ENCODE measurements at places on chromosomes 16 and 17.

DNA sequence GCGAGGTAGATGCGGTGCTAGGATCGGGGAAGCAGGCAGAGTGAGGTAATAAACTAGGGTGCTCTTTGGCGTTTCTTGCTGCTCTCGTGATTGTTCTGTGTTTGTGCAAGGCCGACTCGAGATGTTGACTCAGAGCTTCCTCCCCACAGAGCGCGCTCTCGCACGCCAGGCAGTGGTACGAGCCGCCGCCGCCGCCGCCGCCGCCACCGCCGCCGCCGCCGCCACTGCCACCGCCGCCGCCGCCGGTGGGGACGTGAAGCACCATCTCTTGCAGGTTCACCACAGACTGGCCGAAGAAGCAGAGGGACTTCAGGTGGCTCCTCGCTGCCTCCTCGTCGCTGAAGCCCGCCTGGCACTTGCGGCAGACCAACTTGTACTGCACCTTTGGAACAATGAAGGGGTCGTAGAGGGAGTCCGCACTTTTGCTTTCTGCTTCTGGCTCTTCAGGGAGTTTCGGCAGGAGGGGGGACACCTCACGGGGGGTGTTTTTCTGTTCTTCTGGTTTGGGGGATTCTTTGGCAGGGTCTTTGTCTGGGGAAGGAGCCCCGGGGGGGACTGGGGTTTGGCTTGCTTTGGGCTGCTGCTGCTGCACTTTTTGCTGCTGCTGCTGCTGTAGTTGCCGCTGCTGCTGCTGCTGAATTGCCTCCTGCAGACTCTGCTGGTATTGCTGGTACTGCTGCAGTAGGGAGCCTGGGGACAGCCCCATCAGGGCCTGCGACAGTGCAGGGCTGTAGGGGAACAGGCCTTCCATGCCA, 260.2 kb downstream of the ZFHX3 start:
- DNase-seq: peak; percentile 45

DNA sequence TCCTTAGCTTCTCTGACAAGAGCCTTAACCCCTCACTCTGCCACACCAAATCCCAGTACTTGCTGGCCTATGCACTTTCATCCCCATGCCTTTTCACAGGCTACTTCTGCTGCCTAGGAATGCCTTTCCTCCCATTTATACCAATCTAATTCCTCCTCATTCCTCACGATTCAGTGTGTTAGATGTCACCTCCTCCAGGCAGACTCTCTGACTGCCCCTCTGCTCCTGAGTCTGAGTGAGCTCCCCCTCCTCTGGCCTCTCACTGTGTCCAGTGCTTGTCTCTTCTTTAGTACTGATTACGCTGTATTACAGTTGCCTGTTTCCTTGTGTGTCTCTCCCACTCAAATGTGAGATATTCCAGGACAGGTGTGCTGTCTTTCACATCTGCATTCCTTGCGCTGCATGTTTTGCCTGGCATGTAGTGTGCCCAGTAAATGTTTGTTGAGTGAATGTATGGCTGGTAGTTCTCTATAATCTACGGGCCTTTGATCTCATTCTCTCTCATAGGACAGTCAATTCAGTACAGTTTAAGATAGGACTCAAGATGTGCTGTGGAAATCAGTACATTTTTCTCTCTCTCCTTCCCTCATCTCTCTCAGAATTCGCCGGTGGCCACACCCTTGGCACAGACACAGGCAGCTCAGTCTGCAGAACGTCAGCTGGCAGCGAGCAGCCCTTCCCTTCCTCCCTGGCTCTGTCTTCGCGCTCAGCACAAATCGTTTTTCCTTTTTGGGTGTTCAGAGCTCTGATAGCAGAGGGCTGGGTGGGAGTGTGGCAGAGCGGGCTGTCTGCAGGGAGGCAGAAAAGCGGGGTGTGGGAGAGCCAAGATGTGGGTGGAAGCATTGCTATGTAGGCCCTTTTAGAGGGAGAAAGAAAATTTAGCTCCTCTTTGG, 18.5 kb downstream of the ARL4D start:
- DNase-seq: no peak

GRCh38 chr16:70653809-70654771, 7.7 kb downstream of the IL34 start:
- DNase-seq: peak; percentile 84

DNA sequence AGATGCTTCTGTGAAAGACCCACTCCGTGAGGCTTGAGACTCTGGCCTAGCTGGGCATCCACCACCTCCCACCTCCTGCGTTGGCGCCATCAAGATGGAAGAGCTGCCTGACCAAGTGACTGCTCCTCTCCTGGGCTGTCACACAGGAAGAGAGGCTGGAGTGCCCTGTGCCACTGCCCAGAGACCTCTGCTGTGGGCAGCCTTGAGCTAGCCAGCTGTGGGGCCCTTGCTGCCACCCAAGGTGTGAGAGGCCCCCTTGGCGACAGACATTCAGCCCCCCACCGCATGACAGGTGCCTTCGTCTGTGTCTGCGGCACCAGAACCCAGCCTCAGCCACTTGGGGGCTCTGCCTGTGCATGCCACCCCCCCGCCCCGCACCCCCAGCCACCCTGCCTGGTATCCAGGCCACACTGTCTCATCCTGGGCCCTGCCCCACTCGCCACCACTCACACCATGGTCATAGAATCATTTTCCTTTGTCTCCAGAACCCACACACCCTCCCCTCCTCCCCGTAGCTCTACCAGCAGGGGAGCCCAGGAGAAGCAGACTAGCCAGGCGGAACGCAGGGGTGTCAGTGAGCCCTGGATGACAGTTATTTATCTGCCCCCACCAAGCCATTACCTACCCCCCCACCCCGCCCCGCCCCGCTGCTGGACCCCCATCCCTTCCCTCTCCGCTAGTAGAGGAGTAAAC, 120.9 kb upstream of the LHX1 start:
- no peak for DNase-seq

DNA sequence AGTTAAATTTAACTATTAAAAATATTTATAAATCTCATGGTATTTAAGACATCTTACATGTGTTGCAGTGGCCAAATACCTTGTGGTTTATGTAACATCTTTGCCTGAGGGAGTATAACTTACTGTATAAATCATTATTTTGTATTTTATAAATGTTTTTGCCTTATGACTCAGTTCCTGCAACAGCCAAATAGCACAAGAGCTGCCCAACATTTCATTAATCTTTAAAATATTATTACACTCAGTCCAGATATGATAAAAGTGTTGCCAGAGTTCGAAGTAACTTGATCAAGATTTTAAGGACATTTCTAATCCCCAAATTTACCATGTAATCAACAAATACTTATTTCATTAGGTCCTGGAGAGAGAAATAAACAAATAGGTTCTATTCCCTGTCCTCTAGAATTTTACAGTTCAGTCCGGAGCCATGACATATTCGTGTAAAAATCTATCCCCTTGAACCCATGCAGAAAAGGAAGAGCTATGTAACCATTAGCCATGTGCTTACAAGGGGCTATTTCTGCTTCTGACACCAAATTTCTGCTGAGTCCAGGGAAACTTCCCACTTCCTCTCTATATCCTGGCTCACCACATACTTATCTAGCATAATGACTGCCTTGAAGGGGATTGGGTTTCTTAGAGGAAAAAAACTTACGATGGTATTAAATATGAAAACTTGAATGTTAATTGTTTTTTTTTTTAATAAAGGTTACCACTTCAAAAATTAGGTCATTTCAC, 44.0 kb downstream of the IRX6 start:
- no peak for DNase-seq

GRCh38 chr17:7732981-7733539, 15.5 kb downstream of the DNAH2 start:
- no peak for DNase-seq

- DNase-seq: no peak
These were observed 318.8 kb downstream of the C16orf95 start for GRCh38 chr16:86998196-86999001.

DNA sequence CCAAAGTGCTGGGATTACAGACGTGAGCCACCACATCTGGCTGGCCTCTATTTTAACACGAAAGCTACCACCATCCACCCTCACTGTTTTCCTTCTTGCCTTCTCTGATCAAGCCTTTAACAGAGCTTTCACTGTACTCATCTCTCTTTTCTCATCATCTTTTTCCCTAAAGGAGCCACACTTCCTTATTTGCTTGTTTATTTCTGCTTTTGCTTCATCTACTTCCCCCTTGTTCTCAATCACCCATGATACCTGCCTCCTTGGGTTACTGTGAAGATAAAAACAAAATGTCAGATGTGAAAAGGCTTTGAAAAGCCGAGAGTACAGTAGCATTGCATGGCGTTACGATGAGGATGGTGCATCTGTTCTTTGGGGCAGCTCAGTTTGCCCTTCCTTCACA, 79.9 kb downstream of the ZNF18 start:
- no peak for DNase-seq

- DNase-seq: no peak
These were observed 137.2 kb downstream of the SNX29 start for GRCh38 chr16:12113523-12114345.

GRCh38 chr17:17606416-17607000, 15.0 kb upstream of the PEMT start:
- no peak for DNase-seq

DNA sequence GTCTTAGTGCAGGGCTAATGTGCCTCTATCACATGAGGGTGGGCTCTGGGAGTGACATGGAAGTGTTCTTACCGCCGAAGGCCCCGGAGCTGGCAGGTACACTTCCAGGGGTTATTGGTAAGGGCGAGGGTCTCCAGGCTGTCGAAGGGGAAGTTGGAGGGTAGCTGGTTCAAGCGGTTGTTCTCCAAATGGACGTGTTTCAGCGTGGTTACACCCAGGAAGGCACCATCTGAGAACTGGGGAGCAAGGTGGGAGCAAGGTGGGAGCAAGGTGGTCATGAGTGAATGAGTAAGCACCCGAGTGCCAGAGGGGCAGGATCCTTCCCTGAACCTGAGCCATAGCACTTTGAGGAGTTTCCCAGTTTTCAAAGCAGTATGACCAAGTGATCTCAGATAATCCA, 3.0 kb downstream of the CHAD start:
- no peak for DNase-seq

- no peak for DNase-seq
These were observed 5.7 kb downstream of the C16orf86 start for GRCh38 chr16:67672306-67672705.

GRCh38 chr17:71849783-71850768, 270.7 kb upstream of the SOX9 start:
- DNase-seq: no peak

DNA sequence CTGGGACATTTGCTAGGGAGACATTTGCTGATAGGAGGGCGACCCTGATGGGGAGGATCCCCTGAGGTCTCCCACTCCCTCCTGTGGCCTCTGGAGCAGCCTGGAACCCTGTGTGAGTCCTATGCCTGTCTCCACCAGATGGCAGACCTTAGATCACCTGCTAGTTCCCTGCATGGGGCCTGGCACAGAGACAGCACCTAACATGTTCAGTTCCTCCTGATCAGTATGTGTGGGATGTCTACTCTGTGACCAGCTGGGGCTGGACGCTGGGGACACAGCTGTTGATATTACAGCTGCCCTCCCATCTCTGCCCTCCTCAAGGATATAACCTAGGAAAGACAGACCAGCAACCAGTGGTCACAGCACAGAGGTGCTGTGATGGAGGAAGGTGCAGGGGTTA, 1.1 kb upstream of the ADCY7 start:
- DNase-seq: peak; percentile 68

DNA sequence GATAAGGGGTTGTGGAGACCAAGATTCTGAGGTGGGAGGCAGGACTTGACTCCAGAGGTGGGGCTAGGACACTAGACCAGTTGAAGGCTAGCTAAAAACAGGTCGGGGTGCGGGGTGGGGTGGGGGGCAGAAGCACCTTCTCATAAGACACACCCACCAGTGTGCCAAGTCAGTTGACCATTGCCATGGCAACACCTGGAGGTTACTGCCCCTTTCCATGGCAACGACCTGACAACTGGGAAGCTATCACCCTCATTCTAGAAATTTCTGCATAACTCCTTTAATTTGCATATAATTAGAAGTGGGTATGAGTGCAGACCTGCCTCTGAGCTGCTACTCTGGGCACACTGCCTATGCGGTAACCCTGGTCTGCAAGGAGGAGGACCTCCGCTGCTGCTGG, 53.9 kb upstream of the ALOX12 start:
- no peak for DNase-seq

DNA sequence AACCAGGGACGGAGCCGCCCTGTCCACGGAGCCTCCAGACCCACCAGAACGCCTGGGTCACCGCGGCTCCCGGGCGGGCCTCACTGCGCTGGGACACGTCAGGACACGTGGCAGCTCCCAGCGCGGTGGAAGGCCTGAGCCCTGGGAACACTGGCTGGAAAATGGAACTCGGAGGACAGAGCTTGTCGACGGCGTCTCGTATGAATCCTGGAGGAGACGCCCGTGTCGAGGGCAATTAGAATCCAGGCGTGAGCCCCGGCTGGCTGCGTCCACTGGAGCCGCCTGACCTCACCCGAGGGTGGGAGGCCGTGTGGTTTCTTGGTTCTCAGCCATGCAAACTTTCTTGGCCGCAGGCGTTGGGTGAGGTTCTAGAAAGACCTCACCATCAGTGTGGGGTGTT, 173.9 kb downstream of the LAT start:
- DNase-seq: no peak

- DNase-seq: no peak
These were observed 17.8 kb downstream of the RGS9 start for GRCh38 chr17:65154770-65155589.

DNA sequence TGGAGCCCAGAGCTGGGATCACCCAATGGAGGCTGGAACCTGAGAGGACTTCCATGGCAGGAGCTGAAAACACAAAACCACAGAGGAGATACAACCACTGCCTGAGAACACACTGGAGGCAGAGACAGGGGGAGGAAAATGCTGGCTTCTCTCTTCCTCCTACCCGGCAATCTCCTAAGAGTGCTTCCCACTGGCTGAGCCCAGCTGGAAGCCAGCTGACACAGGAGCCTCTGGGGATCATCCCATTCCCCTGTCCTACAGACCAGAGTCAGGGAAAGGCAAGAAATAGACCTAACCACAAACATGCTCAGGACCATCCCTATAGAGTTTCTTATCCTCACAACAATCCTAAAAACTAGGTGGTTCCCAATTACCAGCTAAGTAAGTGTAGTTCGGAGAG, 112.4 kb upstream of the CDH5 start:
- DNase-seq: no peak

GRCh38 chr17:83152227-83152744, 72.9 kb downstream of the METRNL start:
- DNase-seq: no peak

- DNase-seq: no peak
These were observed 28.1 kb upstream of the MLYCD start for GRCh38 chr16:83870830-83871229.

GRCh38 chr17:9350080-9350479, 225.5 kb downstream of the STX8 start:
- no peak for DNase-seq

GRCh38 chr16:56332464-56333079, 92.8 kb downstream of the AMFR start:
- DNase-seq: no peak

Data from CD4-positive, alpha-beta T cell treated with Interleukin-17A for 1 hour (primary cell).